ENCODE measurements at places on chromosomes 6 and 20.

- no peak for DNase-seq
These were observed 523.6 kb downstream of the KIF16B start for GRCh38 chr20:16049529-16050093.

DNA sequence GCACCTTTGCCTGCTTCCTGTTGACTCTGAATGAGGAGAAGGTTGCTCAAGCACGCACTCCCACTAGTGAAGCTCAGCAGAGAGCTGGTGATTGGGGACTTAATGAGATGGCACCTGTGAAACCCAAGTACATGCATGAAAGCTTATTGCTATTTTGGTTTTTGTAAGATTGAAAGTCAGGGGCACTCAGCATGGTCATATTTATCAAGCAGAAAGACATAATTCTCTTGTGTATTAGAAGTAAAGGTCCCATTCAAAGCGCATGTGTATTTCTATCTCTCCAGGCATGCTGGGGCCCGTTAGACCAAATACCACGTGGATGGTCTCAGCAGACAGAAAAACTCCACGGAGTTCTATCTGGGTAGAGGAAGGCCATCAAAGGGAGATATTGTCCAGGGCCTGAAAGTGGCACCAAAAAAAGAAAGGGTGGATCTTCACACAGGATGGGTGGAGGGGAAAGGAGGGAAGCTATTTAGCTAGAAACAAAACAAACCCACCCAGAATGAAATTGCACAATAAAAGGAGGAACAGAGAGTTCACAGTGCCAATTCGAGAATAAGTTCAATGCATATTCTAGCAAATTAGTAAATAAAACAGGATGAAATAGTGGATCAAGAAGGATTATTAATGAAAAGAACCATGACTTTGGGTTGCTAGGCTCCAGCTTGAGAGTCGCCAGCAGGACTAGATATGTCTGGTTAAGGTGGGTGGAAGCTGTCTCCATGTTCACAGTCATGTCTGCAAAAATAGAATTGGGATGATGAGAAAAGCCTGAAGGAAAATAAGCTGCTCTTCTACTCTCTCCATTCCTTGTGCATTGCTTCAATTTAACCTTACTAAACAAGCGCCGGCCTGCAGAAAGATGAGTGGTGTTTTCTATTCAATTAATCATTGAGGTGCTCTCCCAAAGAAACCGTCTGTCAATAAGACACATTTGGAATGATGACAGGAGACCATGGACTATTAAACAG lies 224.9 kb upstream of the DTNBP1 start:
- DNase-seq: no peak

DNA sequence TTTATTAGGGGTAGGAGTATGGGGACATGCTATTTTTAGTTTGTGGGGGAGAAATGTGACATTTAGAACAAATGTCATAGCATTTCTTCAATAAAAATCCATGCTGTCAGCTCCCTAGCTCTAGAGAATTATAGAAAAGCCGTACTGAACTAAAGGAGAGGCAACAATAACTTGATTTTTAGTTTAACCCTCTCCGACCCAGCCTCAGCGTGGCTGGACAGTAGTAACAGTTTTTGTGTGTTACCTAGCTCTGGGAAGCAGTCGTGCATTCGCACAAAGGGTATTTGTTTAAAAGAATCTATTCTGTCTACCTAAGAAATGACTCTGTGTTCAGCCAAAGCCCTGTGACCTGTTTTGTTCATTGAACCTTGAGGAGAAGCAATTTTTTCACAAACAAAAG lies 442.4 kb upstream of the SOX4 start:
- no peak for DNase-seq

DNA sequence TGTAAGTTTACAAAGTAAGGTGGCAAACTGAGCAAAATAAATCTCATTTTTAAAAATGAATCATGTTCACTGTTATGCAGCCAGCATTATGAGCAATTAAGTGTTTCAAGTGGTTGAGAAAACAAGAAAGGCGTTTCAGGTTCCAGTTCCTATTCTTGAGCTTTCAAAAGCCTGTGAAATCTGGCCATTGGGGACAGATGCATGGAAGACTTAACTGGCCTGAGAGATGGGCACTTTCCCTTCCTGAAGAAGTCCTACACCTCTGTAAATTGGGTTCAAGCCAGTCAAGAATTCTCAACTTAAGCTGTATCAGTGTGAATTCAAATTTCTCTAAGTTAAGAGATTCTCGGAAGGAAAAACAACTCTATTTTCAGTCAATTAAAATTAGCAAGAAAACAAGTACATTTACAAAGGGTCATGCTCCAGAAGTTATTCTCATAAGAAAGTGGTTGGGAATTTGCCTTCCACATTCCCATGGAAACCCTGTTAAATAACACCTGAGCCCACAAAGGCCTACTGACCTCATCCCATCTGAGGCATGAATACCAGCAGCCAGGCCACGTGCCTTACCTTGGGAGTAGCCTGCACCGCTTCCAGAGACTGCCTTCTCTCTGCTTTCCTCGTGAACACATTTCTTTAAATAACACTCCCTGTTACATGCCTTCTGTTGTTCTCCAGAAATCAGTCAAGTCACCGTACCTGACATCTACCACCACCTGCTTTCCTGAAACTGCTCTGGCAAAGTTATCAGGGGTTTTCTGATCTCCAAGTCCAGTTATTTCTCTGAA lies 19.4 kb downstream of the MAP3K5 start:
- no peak for DNase-seq

DNA sequence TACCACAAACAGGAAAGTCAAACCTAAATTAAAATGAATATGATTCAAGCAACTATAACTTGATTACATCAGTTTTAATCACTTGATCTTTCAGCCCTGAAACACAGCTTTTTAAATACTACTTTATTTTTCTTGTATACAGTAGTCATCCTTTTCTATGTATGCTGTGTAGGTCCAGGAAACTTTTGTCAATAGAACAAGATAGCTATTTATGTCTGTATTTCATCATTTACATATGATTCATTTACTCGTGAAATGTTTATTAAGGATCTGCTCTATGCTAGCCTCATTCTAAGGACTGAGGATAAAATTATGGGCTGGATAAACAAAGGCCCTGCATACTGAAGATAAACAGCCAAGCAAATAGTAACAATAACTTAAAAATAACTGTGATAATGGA lies 930.2 kb downstream of the TFAP2A start:
- DNase-seq: no peak

- no peak for DNase-seq
These were observed 4.6 kb downstream of the TP53TG5 start for GRCh38 chr20:45373353-45374100.
